Cerebellum (tissue), 4 donors: ENCODE measurements at places on chromosomes 7 and 10. TPM values are rescaled to one million over a fixed set of nuclear protein-coding genes. Genes with fewer than 3 reads are reported as not detected.

- DNase-seq, result no peak
These were observed 41.4 kb downstream of the TOMM7 start for GRCh38 chr7:22781230-22781711.

Gene PTPRN2
- total RNA-seq, result 35.7 TPM

DNA sequence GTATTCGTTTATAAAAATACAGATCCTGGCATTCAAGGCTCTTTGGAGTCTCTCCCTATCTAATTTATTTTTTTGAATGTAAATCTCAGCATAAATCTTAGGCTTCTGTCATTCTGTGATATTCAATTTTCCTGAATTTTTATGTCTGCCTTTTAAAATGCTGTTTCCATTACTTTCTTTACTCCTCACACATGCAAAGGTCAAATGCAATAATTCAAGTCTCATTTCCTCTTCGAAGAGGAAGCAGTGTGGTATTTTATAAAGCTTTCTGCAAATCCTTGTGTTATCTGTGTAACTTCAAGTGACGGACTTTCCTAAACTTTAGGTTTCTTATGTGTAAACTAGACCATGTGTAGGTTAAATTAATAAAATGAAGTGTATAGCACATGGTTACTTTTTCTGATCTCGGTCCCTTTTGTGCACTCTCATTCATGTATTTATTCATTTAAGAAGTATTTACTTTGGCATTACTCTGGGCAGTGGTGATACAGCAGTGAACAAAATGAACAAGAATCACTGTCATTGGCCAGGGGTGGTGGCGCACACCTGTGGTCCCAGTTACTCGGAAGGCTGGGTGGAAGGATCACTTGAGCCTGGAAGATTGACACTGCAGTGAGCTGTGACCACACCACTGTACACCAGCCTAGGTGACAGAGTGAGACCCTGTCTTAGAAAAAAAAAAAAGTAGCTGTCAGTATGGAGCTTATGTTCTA lies 332.2 kb downstream of the EXOC4 start:
- DNase-seq, result no peak

DNA sequence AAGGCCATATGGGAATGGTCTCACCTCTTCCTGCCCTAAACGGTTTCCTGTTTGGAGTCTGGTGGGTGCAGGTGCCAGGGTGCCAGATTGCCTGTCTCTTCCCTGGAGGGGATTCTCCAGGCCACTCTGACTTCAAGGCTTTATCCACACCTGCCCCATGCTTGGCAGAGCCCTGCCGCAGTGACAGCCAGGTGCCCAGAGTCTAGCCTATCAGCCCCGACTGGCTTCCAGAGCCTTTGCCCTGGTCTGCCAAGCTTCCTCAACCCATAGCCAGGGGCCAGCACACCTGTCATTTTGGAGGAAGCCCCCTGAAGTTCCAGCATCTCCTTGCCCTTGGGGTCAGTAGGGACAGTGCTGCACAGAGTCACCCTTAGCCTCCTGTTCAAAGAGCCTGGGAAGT lies 21.6 kb downstream of the TBATA start:
- DNase-seq, result no peak
